ENCODE measurements at places on chromosomes 3 and 15. TPM values are rescaled to one million over a fixed set of nuclear protein-coding genes. Genes with fewer than 3 reads are reported as not detected.

DNA sequence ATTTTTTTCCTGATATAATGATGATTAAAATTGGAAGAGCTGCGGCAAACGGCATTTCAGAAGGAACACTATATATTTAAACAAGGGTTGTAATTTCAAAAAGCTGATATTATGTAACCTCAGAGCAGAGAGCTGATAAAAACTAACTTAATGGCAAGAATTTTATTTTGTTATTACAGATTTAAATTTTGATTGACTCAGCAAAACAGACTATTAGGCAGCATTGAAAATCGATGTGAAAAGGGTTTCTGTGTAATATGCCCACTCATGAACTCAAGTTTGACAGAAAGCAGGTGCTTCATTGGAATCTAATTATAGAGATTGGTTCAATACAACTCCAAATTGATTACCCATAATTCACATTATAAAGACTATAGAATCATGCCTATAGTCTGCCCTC lies 24.9 kb upstream of the LRIG1 start:
- no peak for DNase-seq

GRCh38 chr3:19190126-19190525 lies 41.8 kb downstream of the KCNH8 start:
- no peak for DNase-seq

DNA sequence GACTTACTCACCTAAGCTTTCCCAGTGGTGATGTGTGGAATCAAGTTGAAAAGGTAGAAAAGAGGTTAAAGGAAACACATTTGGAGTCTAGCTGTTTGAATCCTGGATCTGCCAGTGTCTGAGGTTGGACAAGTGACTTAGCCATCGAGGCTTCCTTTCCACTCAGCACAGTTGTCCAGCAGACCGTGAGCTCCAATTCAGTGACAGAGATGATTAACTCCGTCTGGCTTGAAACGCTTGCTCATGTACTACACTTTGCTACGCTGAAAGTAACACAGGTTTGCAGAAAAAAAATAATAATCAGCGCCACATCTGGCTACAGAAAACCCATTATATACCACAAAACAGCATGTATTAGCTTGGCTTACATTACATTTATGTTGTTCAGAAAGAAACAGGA lies 364.9 kb upstream of the MCTP2 start:
- no peak for DNase-seq

DNA sequence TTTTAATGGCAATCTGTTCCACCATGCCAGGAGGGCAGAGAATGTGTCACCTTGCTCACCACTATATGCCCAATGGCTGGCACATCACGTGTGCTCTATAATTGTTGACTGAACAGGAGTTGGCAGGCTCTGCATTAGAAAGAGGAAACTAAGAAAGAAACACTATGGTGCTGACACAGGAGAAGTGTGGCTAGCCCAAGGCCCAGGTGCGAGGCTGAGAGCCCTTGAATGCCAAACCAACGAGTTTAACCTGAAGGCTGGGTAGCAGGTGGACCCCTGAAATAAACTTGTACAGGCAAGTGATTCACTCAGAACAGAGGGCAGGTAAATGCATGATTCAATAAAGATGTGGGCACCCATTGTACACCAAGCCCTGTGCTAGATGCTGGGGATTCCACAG lies 2.4 kb downstream of the CHCHD4 start:
- DNase-seq, result no peak

GRCh38 chr3:177816667-177817208 lies 619.5 kb upstream of the TBL1XR1 start:
- DNase-seq, result no peak

DNA sequence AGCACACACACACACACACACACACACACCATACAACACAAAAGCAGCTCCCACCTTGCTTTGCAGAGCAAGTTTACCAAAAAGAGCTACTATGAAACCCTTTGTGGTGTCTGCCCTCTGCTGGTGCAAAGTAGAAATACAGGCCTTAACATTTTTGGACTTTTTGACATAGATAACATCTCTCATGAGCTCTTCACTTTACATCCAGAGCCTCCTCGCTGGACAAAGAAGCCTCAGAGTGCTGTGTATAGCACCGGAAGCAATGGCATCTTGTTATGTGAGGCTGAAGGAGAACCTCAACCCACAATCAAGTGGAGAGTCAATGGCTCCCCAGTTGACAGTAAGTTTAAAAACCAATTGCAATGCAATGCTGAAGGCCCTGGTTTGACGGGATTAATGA lies 157.9 kb downstream of the CHL1 start:
- DNase-seq, result peak; percentile 10

GRCh38 chr3:143200001-143200924 lies 80.7 kb downstream of the CHST2 start:
- DNase-seq, result no peak

- no peak for DNase-seq
Measured at GRCh38 chr3:168051070-168051469, 44.7 kb downstream of the GOLIM4 start.

DNA sequence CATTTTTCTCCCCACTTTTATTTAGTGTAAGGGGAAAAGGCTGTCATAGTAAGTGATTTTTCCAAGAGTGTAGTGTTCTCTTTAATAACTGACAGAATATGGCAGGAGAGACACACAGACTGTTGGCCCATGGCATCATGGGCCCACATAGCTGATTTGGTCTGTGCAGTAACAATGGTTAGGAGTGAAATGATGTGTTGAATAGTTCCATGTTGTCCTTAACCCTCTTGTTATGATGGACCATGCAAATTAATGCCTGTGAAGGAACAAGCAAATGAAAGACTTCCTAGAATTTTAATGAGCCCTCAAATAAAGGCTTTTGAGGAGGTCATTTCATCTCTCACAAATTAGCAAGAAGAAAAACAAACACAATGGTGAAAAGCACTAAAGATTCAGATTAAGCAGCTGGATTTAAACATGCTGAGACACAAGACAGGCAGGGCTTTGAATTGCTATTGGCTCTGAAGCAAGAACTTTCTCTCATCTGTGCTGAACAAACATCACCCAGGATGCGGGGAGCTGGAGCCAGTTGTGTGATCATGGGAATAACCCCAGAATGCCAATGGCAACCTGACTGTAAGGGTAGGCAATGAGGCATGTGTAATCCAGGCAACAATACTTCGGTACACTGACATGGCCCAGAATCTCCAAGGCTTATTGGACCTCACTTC lies 136.7 kb upstream of the VEPH1 start:
- no peak for DNase-seq

- DNase-seq, result no peak
Measured at GRCh38 chr3:79097964-79098660, 669.7 kb downstream of the ROBO1 start.

DNA sequence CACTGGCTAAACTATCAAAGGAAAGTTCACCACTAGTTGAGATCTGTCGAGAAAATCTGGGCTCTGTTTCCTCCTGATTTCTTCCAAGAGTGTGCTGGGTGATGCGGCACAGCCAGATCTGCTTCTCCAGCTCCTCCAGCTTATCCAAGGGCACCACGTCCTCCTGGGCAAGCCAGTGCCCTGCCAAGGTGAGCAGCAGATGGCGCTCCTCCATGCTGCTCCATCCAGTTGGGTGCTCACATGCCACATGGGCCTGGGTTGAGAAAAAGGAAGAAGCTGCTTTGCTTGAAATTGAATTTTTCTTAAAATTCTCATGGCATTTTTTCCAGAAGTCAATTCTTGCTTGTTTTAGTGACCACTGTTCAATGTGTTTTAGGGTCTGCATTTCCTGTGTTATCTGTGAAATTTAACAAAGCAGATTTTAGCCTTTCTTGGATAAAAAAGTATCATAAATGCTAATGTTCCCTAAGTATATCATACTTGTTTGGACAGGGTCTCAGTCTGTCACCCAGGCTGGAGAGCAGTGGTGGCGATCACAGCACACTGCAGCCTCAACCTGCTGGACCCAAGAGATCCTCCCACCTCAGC lies 47.3 kb downstream of the EIF3J start:
- DNase-seq, result no peak

GRCh38 chr3:55516392-55517030 lies 29.4 kb upstream of the WNT5A start:
- no peak for DNase-seq

DNA sequence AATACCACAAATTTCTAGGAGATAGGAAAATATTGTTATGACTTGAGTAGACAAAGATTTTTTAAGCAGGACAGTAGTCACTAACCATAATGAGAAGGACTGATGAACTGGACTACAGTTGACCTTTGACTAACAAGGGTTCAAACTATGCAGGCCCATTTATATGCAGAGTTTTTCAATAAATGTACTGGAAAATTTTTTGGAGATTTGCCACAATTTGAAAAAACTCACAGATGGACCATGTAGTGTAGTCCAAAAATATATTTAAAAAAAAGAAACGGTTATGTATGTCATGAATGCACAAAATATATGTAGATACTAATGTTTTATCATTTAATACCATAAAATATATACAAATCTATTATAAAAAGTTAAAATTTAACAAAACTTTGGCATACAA lies 151.8 kb downstream of the LRRN1 start:
- DNase-seq, result no peak

- DNase-seq, result no peak
Measured at GRCh38 chr3:13608969-13609725, 60.2 kb downstream of the FBLN2 start.

- DNase-seq, result no peak
Measured at GRCh38 chr15:84634228-84634837, 19.8 kb downstream of the WDR73 start.

DNA sequence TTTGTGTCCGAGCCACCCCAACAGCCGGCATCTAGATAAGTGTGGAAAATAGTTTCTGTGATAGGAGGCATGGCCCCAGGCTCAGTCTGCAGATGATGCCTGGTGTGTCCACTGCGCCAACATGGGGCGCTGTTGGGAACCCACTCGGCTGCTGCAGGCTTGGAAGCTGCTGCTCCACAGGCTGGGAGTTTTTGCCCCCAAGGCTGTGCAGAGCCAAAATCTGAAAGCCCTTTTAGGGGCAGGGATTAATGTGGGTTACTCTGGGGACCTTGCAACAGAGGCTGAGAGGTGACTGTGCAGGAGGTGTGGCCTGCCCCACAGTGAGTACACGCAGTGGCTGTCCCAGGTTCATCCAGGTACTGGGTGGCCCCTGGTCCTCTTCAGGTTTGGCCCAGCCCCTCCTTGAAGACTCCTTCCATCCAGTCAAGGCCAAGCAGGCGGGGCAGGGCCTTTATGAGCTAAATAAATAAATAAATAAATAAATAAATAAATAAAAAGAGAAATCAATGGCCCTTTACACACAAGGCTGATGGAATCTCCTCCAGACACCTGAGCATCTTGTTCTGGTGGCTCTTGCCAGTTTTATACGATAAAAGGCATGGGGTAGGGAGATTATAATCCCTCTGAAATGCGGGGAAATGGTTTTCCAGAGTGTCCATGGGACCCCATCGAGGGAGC lies 73.8 kb downstream of the AAGAB start:
- no peak for DNase-seq

- no peak for DNase-seq
Measured at GRCh38 chr3:67401921-67402320, 252.5 kb downstream of the SUCLG2 start.

DNA sequence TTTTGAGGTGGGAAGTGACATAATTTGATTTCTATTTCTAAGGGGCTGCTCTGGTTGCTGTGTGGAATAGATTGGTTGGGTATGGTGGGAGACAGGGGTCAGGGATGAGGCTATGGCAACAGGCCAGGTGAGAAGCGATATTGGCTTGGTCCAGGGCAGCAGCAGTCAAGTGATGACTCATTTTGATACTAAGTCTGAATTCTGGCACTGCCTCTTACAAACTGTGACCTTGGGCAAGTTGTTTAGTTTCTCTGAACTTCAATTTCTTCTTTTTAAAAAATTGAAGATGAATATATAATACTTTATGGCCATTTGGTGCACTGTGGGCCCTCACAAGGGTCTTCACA lies 40.4 kb upstream of the CLSTN2 start:
- no peak for DNase-seq

- no peak for DNase-seq
Measured at GRCh38 chr15:80202016-80202315, 49.2 kb downstream of the FAH start.

- DNase-seq, result no peak
Measured at GRCh38 chr15:55824857-55825613, 82.1 kb upstream of the PRTG start.

GRCh38 chr15:87523516-87523915 lies 733.0 kb downstream of the NTRK3 start:
- no peak for DNase-seq

DNA sequence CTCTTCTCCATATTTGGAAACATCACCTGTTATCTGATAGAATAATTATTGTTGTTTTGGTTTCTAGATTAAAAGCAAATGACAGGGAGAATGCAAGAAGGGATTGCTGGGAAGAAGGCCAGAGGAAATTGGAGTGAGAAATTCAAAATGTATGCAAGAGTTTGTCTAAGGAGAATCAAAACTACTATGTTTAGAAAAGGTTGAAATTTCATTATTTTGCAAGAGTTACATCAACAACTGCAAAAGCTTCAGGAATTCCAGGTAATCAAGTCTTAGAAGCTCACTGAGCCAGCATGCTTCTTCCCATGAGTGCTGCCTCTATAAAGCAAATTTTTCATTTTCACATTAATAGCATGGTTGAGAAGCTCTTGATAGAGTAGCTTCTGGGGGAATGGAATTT lies 177.2 kb upstream of the GBE1 start:
- no peak for DNase-seq

DNA sequence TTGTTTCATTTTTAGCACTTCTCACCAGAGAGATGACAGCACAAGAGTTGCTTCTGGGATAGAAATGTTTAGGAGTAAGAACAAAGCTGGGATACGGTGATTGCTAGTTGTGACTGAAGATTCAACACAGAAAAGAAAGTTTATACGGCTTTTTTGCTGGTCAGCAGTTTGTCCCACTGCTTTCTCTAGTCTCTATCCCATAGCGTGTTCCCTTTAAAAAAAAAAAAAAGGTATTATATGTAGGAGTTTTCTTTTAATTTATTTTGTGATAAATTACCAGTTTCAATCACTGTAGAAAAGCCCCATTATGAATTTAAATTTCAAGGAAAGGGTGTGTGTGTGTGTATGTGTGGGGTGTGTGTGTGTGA lies 48.0 kb downstream of the PGPEP1L start:
- DNase-seq, result no peak

- no peak for DNase-seq
Measured at GRCh38 chr3:124997303-124998246, 58.2 kb downstream of the HEG1 start.

GRCh38 chr3:71050166-71050537 lies 533.4 kb downstream of the FOXP1 start:
- no peak for DNase-seq

GRCh38 chr15:40249477-40250303 lies 10.8 kb downstream of the PAK6 start:
- DNase-seq, result no peak

- DNase-seq, result no peak
Measured at GRCh38 chr3:182294256-182294655, 499.0 kb upstream of the ATP11B start.

SKOR1 gene
- total RNA-seq, result 0.14 TPM

SLC2A2 gene
- not detected for total RNA-seq

CCRL2 gene
- total RNA-seq, result 10.1 TPM

CISH gene
- total RNA-seq, result 10.2 TPM

NANOGP8 gene
- total RNA-seq, result not detected

SNX33 gene
- total RNA-seq, result 4.3 TPM

PPARG gene
- total RNA-seq, result 4.3 TPM

LARP6 gene
- 6.3 TPM for total RNA-seq

ENTPD3 gene
- total RNA-seq, result 1.0 TPM

CSPG5 gene
- total RNA-seq, result 0.09 TPM

ADPRH gene
- total RNA-seq, result 2.5 TPM

ACP3 gene
- 2.8 TPM for total RNA-seq

Data from thymus (tissue), 14 donors.